Left lung (tissue), 14 donors: ENCODE measurements at places on chromosomes 2 and 18. TPM values are rescaled to one million over a fixed set of nuclear protein-coding genes. Genes with fewer than 3 reads are reported as not detected.

GRCh38 chr18:57538614-57539013, 47.9 kb downstream of the FECH start:
- no peak for DNase-seq

- no peak for DNase-seq
These were observed 164.2 kb downstream of the INHBB start for GRCh38 chr2:120509991-120510735.

GRCh38 chr2:144510294-144510991, 9.5 kb downstream of the ZEB2 start:
- DNase-seq, result no peak

The NEU2 gene
- not detected for polyA plus RNA-seq

The MTCL1 gene
- polyA plus RNA-seq, result 13.9 TPM

DNA sequence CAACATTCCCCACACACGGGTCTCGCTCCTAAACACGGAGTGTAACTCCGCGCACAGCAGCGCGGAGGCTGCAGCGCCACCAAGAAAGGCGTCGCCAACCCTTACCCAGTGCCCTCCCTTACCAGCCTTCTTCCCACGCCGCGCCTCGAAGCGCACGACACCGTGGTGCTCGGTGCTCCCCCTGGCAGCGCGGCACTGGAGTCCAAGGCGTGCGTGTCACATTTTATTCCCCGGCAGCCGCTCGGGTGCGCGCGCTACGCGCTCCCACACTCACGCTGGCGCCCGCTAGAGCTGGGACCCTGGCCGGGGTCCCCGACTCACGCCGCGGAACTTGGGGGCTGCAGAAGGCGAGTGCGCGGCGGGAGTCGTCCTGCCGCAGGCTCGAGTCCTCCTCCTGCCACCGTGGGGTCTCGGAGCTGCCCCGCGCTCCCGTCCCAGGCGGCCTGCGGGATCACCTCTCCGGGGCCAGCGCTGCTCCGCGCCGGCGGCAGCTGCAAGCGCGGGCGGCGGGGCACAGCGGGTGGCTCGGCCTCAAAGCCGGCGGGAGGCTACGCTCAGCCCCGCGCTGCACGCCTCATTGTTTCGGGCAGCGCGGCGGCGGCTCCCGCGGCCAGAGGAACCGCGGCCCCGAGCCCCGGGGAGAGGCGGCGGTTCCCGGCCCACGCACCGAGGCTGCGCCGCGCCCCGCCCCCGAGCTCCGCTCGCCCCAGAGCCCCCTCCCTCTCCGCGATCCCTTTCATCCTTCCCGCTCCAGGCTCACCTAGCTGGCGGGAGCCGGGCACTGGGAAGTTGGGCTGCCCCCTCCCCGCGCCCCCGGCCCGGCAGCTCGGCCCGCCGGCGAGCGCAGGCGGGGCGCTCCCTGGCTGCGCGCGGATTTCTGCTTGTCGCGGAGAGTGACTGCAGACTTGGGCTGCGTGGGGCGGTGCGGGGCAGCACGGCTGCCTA, at the start of gene ST6GAL2:
ST6GAL2 (minus strand) TSS at position 197 of the 945 bp plus-strand sequence. CDS start 42,190 bp downstream, outside the sequence.
- DNase-seq, result peak; percentile 45

The CD302 gene
- 56.7 TPM for polyA plus RNA-seq

DNA sequence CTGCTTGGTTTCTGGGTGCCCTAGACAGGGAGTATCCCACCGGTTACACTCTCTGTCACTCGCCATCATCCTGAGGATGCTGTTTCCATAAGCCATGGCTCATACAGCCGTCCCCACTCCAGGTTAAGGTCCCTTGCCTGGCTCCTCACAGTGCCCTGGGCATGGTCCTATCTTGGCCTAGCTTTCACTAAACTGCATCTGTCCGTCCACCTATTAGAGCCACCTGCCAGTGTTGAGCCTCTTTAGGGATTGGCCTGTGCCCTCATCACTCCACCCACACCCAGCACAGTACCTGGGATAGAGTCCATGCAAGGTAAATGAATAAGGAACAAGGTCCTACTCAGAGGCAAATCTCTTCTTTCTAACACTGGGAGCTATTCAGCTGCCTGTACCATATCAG, 320.1 kb downstream of the GBX2 start:
- no peak for DNase-seq

DNA sequence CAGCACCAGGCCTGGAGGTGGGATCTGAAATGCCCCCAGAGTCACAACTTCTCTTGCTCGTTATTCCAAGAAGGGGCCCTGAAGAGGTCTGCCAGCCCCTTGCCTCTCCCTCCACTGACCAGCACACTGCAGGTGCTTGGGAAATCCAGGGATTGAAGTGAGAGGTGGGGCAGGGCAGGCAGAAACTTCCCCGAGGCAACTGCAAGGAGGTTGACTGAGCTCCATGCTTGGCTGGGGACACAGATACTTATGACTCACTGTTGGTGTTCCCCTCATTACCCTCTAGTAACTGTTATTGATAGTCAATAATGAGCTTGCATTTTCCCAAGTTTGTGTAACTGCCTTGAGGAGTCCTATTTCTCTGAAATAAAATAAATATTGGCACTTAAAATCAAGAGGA, 47.5 kb downstream of the MARCO start:
- DNase-seq, result peak; percentile 26

- no peak for DNase-seq
These were observed 48.0 kb upstream of the CTLA4 start for GRCh38 chr2:203819434-203820133.

DNA sequence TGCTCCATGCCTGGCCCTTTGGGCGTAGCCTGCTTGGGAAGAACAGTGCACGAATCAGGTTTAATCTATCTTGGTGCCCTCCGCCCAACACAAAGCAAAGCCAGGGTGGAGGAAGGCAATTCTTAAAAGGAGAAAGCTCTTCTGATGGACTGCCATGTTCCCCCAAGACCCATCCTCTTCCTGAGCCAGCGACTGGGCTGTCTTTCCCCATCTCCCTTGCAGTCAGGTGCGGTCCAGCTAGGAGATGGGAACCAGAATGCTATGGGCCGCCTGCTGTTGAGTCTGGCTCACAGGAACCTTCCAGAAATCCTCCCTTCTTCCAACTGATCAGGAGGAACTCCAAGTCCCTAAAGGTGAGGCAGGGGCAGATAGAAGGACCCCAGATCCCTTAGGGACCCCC, 105.0 kb downstream of the SH3BP4 start:
- DNase-seq, result no peak

GRCh38 chr2:124540805-124541204, 515.7 kb downstream of the CNTNAP5 start:
- no peak for DNase-seq

- no peak for DNase-seq
These were observed 160.9 kb upstream of the COL3A1 start for GRCh38 chr2:188813315-188813714.

The RPS27A gene
- 2,416 TPM for polyA plus RNA-seq

- DNase-seq, result peak; percentile 87
These were observed 303.7 kb upstream of the EPAS1 start for GRCh38 chr2:45993476-45993991.

The ADAM23 gene
- polyA plus RNA-seq, result 5.2 TPM

GRCh38 chr2:178946494-178946893, 103.4 kb downstream of the CCDC141 start:
- DNase-seq, result no peak

The SP110 gene
- 48.4 TPM for polyA plus RNA-seq

GRCh38 chr2:237471438-237472186, 15.4 kb upstream of the MLPH start:
- DNase-seq, result no peak

The EMILIN1 gene
- polyA plus RNA-seq, result 245 TPM
